Cerebellar nuclear complex (tissue), 1 donor: ENCODE measurements at places on chromosomes 2 and 18.

- no peak for DNase-seq
Observed at GRCh38 chr2:82735336-82735735, 1723.7 kb downstream of the SUCLG1 start.

GRCh38 chr2:51994123-51994763, 962.3 kb upstream of the NRXN1 start:
- DNase-seq: no peak

- no peak for DNase-seq
Observed at GRCh38 chr2:69645031-69645431, 1.5 kb upstream of the AAK1 start.

GRCh38 chr2:11753886-11754699, 7.7 kb downstream of the LPIN1 start:
- DNase-seq: no peak

- no peak for DNase-seq
Observed at GRCh38 chr2:99679518-99679917, 189.7 kb upstream of the REV1 start.

DNA sequence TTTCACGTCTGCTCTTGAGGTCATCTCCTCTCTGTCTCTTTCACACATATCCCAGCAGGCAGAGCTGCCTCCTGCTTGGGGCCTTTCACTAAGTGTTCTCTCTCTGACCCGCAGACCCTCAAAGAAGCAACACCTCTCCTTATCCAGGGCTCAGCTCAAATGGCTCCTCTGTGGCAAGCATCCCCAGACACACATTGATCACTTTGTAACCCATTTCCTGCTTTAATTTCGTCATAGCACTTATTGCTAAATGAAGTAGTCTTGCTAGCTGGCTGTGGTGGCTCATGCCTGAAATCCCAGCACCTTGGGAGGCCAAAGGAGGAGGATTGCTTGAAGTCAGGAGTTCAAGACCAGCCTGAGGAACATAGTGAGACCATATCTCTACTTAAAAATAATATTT, 41.4 kb downstream of the SGPP2 start:
- DNase-seq: no peak
